ENCODE measurements at places on chromosomes 4 and X. TPM values are rescaled to one million over a fixed set of nuclear protein-coding genes. Genes with fewer than 3 reads are reported as not detected.
A peak's percentile ranks its signal among the peaks of the same experiment; 100 is the strongest.

The UPF3B gene
- 6.3 TPM for total RNA-seq

- no peaks in the 10 kb centered on the region for H3K27me3 ChIP-seq
- peaks cover 15% of the 10 kb centered on the region for H3K4me1 ChIP-seq
- no peaks in the 10 kb centered on the region for H3K36me3 ChIP-seq
- H3K27ac ChIP-seq, result no peak overlapping the region
- H3K4me3 ChIP-seq, result no peak overlapping the region
Observed at GRCh38 chr4:18880871-18881270, 859.3 kb upstream of the LCORL start.

GRCh38 chrX:18294893-18295292, 59.6 kb downstream of the SCML2 start:
- no peaks in the 10 kb centered on the region for H3K27me3 ChIP-seq
- DNase-seq, result no peak
- no peak overlapping the region for H3K4me3 ChIP-seq
- no peaks in the 10 kb centered on the region for H3K36me3 ChIP-seq
- H3K4me1 ChIP-seq, result peaks cover 12% of the 10 kb centered on the region

- no peak overlapping the region for H3K27ac ChIP-seq
- peaks cover 3% of the 10 kb centered on the region for H3K4me1 ChIP-seq
- H3K4me3 ChIP-seq, result no peak overlapping the region
- no peaks in the 10 kb centered on the region for H3K36me3 ChIP-seq
Observed at GRCh38 chrX:103187953-103188475, 26.9 kb upstream of the BEX4 start.

DNA sequence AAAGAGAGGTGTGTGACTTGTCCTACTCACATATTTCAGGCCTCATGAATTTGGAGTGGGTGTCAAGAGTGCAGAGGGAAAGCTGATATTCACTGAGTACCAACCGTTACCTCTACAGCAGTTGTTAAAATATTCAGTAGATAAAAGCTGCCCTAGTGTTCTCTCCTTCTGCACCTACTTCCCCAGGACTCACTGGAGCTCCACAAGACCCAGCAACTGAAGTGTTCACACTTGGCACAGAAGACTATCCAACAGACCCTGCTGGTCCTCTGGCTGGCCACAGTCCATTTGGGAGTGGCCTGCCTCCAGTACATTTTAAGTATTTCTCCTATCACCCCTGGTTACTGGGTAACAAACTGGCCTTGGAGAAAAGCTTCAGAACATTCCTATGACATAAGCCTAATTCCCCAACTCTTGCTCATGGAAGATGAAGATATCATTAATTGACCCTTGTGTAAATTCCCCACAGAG, 70.8 kb downstream of the PPARGC1A start:
- no peaks in the 10 kb centered on the region for H3K27me3 ChIP-seq
- peak overlapping the region; percentile 45 for H3K27ac ChIP-seq
- H3K36me3 ChIP-seq, result no peaks in the 10 kb centered on the region
- DNase-seq, result no peak

Data from chondrocyte (in vitro differentiated cells).